Heart left ventricle (tissue), 16 donors: ENCODE measurements at places on chromosomes 5 and 9. TPM values are rescaled to one million over a fixed set of nuclear protein-coding genes. Genes with fewer than 3 reads are reported as not detected.

The GHR gene
- 23.2 TPM for total RNA-seq

The SLC34A3 gene
- not detected for total RNA-seq

DNA sequence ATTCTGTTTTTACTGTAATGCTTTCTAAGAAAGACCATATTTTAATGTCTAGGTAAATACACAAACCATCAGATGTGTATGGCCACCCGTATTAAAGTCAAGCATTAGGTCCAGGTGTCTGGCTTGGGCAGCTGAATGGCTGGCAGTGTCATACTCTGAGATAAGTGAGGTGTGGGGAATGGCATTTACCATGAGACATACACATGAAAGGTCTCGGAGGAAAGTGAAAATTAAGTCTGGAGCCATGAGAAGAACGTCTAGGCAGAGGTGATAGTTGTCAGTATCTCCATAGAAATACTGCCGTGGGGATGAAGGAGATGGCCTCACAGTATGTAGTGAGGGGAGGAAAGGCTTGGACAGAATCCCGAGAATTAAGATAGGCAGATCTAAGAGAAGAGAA, 164.3 kb downstream of the TLE4 start:
- no peak overlapping the region for H3K4me3 ChIP-seq
- DNase-seq: no peak
- H3K27ac ChIP-seq: no peak overlapping the region
- H3K36me3 ChIP-seq: no peaks in the 10 kb centered on the region

DNA sequence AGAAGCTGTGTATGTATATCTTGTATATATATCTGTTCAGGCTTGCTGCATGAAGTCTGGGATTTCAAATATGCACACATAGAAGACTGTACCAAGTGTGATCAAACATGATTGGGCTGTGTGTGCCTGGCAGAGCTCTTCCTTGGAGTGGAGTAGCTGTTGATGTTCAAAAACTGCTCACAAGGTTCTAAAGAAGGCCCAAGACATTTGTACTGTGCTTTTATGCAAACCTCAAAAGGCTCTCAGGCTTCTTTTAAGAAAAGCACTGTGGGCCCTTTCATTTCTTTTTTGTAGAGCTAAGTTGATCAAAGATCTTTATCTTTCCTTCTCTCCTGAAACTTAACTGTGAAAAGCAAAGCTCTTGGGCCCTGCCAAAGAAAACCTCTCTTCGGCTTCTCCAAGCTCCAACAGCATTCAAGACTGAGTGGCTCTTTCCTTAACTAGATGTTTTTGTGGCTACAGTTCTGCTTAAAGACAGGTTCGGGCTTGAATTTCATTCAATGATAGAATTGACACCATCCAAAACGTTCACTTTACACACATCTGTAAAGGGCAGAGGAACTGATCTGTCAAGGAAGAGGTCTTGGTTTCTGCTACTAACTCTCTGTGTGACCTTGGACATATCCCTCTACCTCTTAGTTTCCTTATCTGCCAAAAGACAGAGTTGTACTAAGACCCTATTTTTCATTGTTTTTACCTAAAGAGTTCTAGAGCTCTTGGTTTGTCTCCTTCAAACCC, 105.8 kb upstream of the IL6ST start:
- no peak overlapping the region for H3K27ac ChIP-seq
- no peak overlapping the region for H3K4me3 ChIP-seq
- H3K4me1 ChIP-seq: peaks cover 21% of the 10 kb centered on the region
- H3K27me3 ChIP-seq: no peaks in the 10 kb centered on the region
- no peak for DNase-seq
- H3K36me3 ChIP-seq: no peaks in the 10 kb centered on the region

- H3K27ac ChIP-seq: no peak overlapping the region
- H3K36me3 ChIP-seq: peaks cover 100% of the 10 kb centered on the region
- no peak overlapping the region for H3K4me3 ChIP-seq
These were observed 11.9 kb downstream of the SEC16A start for GRCh38 chr9:136470792-136471469.
